Activated naive CD4-positive, alpha-beta T cell treated with anti-CD3 and anti-CD28 coated beads, Interleukin-2, amount 50 U/mL, for 72 hours (primary cell): ENCODE measurements at places on chromosomes 2 and 18. TPM values are rescaled to one million over a fixed set of nuclear protein-coding genes. Genes with fewer than 3 reads are reported as not detected.

GRCh38 chr2:154637456-154637855, 61.0 kb upstream of the KCNJ3 start:
- no peak for DNase-seq

Gene CLASP1
- 98.6 TPM for total RNA-seq

- no peak for DNase-seq
Observed at GRCh38 chr2:12579018-12579417, 137.7 kb upstream of the TRIB2 start.

Gene LIPG
- 0.60 TPM for total RNA-seq

DNA sequence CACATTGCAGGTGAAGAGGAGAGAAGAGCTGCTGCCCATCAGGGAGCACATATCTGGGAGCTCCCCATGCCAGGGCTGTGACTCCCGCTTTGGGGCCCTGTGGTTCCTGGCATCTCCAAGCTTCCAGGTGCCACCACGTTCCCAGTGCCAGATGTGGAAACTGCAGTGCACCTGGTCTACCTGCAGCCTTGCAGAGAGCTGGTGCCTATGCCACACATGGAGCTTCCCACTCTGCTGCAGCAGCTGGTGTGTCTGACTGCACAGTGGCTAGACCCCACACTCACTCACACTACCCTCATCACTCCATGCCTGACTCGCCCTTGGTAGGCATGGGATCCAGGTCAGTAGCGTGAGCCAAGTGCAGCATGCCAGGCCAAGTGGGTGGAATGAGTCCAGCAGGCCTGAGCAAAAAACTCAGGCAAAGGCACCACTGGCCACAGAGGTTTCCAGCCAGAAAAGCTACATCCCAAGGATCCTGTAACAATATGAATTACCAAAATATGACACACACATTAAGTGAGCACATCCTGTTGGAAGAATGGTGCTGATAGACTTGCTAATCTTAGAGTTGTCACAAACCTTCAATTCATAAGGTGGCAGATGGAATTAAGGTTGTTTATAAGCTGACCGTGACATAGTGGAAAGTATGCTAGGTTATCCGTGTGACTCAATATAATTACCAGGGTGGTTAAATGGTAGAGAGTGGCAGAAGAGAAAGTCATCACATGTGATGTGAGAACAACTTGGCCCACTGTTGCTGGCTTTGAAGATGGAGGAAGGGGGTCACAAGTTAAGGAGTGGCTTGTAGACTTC, 150.9 kb downstream of the EHBP1 start:
- DNase-seq = no peak

DNA sequence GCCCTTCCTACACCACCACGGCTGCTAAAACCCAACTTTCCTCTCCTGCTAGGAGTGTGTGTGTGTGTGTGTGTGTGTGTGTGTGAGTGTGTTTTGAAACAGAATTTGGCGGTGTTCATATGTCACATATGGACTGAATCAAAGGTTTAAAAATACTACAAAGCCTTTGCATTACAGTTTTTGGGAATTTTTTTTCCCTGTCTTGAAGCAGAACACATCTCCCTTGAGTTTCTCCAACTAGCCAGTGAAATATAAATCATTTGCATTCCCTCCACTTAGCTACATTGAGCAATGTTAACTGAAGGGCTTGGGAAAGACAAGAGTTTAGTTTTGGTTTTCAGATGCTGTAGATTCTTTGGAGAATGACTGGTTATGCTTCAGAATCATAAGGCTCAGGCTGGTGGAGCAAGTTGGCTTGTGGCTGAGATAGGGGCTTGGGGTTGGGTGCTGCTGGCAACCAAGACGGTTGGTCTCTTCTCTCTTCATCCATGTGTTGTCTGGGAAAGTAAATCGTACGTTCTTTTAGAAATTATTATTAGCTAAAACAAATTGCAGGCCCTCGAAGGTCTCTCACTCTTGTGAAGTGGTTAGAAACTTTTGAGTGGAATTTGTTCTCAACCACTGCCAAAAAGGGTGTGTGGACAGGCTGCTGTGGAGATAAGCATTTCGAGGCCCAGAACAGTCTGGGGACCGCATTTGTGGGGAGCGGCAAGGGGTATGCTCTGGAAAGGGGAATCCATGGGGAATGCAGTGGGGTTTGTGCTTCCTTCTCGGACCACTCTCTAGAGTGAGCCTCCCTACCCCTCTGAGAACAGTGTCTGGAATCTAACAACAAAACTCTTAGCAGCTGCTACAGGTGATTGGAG, 1.4 kb downstream of the NRP2 start:
- DNase-seq = no peak

Gene ANKRD23
- 3.7 TPM for total RNA-seq

GRCh38 chr2:98551316-98551715, 57.0 kb downstream of the COA5 start:
- peak; percentile 41 for DNase-seq

DNA sequence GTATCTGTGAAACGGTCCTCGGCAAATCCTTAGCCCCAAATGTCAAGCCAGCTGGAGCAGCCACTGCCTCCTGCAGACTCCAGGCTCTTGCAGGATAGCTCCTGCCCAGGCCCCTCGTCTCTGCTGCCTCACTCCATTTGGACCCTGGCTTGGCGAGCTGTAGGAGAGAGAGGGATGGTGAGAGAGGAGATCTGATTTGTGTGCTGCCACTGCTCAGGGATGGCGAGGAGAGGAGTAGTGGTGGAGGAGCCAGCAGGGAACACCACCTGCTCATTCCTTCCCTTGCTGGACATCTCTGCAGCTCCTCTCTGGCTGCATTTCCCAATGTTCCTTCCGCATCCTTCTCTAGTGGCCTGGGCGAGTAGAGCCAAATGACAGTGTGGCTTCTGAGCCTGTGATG, 109.1 kb upstream of the NCK2 start:
- DNase-seq = no peak

- DNase-seq = no peak
Observed at GRCh38 chr2:29698216-29698615, 223.2 kb downstream of the ALK start.

- DNase-seq = no peak
Observed at GRCh38 chr2:233168445-233168844, 83.0 kb upstream of the ATG16L1 start.

DNA sequence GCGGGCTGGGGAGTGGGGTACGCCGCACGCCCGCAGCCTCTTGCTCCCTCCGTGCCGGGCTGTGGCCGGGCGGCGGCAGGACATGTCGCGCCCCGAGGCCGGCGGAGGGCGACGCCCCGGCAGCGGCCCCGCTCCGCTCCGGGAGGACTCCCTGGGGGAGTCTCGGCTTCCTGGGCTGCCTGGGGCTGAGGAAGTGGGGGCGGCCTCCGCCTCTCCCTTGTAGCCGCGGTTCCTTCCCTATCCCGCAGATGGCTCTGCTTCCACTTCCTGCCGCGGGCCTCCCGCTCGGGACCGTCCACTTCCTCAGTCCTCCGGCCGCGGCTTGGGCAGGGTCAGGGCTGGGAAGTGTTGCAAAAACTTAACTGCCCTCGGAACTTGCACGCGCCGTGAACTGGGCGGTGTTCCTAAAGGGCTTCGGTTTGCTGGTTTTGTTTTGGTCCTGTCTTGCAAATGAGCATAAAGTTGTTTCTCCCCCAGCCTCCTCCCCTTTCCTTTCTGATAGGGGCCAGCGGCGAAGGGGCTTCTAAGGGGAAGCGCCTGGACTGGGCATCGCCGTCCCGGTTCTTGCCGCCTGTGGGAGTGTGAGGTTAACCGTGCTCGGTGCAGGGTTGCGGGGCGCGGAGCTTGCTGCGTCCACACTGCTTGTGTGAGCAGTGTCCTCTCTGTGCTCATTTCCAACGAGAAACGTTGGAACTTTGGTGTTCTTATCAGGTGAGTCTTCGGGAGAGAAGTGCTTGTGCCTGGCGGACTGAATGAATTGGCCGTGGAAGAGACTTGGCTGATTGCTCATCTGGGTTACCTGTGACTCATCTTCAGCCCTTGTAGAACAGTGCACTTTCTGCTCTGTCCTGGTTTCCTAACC, 600 bp downstream of the RALB start:
- peak; percentile 39 for DNase-seq

DNA sequence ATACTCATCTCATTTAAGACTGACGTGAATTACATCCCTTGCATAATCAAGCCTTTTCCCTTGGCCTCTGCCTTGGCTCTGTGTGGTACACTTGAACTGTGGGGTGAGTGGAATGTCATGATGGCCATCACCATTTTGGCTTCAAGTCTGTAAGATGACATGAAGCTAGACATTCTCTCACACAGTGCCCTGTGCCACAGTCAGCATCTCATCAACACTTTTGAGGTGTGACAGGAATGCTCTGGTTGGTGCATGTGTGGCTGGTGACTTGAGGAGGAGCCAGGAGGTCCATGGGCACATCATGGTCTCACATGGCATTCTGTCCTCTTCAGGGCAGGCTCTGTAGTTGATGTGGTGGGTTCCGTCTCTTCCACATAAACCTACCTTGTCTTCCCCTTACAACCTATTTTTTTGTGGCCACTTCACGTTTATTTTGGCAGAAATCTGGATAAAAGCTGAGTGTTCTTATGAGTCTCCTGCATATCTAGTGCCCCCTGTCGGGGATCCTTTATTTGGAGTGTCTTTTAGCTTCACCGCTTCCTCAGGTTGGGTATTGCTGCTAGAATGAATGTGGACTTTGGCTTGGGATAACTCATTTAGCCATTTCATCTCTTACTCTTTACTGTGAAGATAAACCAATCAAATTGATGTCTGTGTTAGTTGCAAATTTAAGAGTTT, 28.1 kb downstream of the MAP4K4 start:
- DNase-seq = no peak

DNA sequence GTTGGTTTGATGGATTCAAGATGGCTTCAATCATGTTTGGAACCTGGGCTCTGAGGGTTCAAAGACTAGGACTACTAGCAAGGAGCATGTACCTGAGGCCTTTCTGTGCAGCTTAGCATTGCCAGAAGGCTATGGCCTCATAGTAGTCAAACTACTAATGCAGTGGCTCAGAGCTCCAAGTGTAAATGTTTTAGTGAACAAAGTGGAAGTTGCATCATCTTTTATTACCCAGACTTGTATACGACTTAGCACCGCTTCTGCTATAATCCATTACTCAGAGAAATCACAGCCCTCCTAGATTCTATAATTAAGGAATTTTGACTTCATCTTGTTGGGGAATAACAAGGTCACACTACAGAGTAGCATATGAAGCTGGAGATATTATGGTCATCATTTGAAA, 210.5 kb downstream of the ERBB4 start:
- no peak for DNase-seq

DNA sequence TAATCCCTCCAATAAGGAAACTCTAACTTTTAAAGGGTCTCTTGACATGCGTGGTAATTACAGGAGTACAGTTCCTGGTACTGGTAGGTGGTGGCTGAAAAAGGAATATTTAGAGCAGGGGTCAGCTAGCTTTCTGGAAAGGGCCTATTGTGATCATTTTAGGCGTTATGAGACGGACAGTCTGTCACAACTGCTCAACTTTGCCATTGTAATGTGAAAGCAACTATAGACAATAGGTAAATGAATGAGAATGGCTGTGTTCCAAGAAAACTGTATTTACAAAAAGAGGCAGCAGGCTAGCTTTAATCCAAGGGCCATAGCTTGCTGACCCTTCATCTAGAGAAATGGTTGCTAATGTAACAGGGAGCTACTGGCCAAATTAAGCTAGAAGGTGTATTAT, 177.7 kb upstream of the LRRTM1 start:
- no peak for DNase-seq

Gene GKN1
- total RNA-seq = not detected

GRCh38 chr2:10495311-10495987, 47.3 kb upstream of the ODC1 start:
- DNase-seq = no peak

Gene UPP2
- not detected for total RNA-seq

DNA sequence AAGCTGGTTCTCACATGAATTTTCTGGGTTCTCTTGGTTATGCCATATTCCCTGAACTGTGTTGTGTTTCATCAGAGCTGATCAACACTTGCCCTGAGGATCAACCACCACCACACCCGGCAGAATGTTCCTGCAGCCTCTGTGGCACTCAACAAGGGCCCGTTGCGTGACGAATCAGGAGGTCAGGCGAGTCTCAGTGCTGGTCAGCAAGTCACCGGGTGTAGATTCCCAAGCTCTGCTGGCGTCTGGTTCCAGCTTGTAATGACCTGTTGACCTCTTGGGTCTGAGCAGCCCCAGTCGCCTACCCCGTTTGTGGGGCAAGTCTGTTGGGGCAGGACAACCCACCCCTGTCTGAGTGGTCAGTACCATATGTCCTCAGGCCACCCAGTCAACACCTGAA, 46.0 kb downstream of the ADCY3 start:
- DNase-seq = no peak

DNA sequence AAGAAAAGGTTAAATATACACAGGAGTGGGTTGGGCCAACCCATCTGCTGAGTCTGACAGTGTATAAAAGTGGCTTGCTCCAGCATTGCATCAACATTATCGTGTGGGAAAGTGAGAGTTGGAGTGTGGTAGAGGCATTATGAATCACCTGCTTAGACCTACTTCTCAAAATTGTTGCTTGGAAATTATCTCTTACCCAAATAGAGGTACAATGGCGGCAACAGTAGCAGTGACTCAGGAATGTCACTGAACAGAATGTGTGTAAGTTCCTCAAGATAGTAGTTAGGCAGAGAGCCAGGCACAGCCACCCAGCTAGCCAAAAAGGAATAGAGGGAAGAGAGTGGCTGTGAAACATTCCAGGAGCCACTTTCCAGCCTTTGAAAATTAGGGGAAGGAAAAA, 616.0 kb downstream of the NUP35 start:
- DNase-seq = no peak

DNA sequence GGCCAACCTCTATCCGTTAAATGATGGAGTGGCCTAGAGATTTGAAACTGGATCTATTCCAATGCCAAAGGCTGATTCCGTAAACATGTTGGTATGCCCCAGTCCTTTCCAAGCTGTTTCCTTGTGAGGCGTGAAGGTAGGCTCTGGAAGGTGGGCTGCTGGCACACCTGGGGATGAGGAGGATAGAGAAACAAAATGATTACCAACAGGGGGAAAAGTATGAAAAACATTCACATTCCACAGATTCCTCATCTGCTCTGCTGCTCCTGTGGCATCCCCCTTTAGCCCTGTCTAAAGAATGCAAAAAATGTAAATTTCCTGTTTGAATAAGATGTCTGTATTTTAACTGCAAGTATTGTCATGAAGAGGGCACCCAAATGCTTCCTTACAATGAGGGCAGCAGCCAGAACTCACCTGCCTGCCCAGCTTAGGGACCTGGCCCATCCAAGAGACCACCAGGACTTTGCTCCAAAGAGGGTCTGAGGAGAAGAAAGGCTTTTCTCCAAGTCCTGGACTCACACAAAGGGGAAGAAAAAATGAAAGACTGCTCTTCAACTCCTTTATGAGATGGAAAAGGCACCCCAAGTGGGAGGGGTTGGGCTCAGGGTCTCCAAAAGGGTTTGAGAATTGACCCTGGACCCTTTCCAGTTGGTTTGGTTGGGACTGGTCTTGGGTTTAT, 132.3 kb upstream of the PELI1 start:
- no peak for DNase-seq

DNA sequence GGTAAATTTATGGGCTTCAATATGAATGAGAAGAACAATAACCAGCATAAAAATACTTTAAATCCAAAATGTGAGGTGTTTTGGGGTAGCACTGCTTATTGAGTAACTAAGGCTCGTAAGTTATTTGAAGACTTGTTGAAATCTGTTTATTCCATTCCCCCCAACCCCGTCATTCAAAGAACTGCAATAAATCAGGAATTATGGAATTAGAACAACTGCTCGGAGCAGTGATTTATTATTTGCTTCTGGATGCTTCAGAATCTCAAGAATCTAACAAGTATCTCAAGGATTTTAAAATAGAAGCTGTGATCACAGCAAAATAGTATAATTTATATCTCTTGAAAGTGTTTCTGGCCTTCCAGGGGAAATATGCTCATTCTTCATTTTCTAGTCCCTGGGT, 86.8 kb downstream of the EML6 start:
- DNase-seq = no peak
